ENCODE measurements at places on chromosomes 12 and 14.

DNA sequence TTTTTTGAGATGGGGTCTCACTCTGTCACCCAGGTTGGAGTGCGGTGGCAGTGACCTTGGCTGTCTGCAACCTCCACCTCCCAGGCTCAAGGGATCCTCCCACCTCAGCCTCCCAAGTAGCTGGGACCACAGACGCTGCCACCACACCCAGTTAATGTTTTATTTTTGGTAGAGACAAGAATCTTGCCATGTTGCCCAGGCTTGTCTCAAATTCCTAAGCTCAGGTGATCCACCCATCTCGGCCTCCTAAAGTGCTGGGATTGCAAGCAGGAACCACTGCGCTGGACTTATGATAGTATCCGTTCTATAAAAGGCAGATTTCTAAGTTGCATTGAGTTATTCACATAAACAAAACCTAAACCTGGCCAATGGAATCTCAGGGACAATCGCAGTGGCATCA lies 321.1 kb upstream of the PRICKLE1 start:
- DNase-seq = no peak

GRCh38 chr12:59708064-59708463 lies 112.2 kb downstream of the SLC16A7 start:
- DNase-seq = no peak

DNA sequence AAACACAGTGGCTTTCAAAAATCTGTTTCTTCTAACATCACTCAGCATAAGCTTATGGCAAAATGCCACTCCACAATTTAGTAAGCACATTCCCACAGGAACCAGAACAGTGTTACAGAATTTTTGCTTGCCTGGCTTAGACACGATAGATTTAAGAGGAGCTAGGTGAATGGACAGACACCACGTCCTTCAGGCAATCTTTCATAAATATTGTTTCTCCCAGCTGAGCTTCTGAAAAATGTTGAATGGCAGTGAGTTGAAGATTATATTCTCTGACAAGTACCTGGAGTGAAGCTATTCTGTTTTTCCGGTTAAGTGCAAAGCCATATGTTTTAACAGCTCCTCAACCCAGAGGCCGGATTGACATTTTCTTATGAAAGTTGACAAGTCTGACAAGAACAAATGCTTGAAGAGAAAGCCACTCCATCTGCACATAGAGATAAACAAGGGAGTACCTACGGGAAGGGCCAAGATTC lies 102.0 kb downstream of the FSCB start:
- DNase-seq = no peak

- DNase-seq = no peak
Observed at GRCh38 chr12:114411071-114411837, 5.3 kb upstream of the TBX5 start.

- DNase-seq = no peak
Observed at GRCh38 chr12:91171476-91171875, 11.1 kb downstream of the DCN start.

- DNase-seq = no peak
Observed at GRCh38 chr12:60112063-60112462, 516.2 kb downstream of the SLC16A7 start.

- DNase-seq = peak; percentile 82
Observed at GRCh38 chr12:107328442-107329133, 235.2 kb upstream of the CRY1 start.

GRCh38 chr14:105069871-105070759 lies 4.9 kb upstream of the GPR132 start:
- peak; percentile 100 for DNase-seq

- no peak for DNase-seq
Observed at GRCh38 chr12:77615332-77615731, 215.4 kb upstream of the NAV3 start.
